Hematopoietic multipotent progenitor cell treated with erythropoietin and hydrocortisone succinate and interleukin-3 and kit ligand, for 17 days (in vitro differentiated cells): ENCODE measurements at places on chromosomes 6 and 20.

DNA sequence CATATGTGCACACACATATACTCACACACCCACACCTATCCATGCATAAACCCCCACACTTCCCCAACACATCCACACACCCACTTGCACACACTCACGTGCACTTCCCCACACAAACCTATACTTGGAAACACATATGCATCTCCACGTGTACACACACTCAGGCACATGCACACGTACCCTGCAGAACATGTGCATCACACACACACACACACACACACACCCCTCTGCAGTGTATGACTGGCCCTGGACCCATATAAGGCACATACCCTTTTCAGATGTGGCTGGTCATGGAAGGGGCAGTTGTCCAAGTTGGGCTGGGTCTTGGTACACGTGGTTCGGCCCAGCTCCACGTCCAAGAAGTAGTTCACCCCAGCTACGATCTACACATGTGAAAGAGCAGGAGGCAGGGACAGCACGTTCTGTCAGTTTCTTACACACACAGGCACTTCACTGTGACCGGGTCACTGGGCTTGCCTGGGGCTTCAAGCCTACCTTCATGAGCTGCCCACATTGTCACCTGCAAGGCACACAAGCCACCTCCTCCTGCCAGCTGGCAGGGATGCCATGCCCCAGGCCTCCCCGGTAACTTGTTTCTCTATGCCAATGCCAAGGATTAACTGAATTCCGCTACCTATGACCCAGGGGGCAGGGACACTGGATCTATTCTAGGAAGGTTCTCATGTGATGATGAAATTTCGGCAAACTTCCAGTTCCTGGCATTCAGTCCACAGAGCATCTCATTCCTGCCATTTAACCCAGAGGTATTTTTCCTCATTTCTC lies 2.6 kb downstream of the CST3 start:
- no peak for DNase-seq

GRCh38 chr6:125729983-125730382 lies 19.4 kb upstream of the HEY2 start:
- no peak for DNase-seq

GRCh38 chr6:4732691-4733315 lies 43.4 kb upstream of the CDYL start:
- peak; percentile 79 for DNase-seq

GRCh38 chr6:7153789-7154188 lies 46.0 kb downstream of the RREB1 start:
- DNase-seq: no peak

- DNase-seq: no peak
Measured at GRCh38 chr6:46323966-46324622, 153.3 kb upstream of the ENPP5 start.

- no peak for DNase-seq
Measured at GRCh38 chr6:115914098-115914497, 146.6 kb downstream of the FRK start.

DNA sequence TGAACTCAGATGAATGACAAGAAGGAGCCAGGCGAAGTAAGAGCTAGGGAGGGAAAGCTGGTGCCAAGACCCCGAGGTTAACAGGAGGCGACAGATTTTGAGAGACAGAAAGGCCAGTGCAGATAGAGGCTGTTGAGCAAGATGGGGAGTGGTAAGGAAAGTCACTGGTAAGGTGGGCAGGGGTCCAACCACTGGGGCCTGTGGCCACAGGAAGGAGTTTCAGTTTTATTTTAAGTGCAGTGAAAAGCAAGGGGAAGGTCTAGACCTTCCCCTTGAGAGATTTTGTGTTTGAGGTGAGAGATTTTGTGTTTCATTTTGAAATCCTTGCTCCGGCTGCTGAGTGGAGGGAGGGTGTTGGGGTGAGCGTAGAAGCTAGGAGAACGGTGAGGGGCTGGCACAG lies 41.8 kb upstream of the APCDD1L start:
- no peak for DNase-seq

DNA sequence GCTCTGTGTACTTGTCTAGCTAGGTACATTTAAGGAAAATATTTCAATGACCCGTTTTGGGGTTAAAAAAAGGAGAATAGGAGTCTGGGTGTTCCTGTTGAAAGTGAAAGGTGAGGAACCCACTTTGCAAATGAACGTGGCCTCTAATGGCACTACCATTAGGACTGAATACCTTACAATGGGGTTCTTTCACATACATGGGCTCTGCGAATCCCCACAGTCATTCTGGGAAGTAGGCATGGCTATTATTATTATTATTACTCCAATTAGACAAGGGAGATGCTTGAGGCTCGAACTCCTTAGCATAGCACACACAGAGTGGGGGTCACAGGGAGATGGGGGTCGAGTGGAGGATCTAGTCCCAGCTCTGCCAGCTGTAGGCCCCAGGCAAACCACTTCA lies 6.0 kb upstream of the DNMT3B start:
- DNase-seq: no peak

- DNase-seq: no peak
Measured at GRCh38 chr6:110034667-110035036, 56.5 kb downstream of the GPR6 start.

DNA sequence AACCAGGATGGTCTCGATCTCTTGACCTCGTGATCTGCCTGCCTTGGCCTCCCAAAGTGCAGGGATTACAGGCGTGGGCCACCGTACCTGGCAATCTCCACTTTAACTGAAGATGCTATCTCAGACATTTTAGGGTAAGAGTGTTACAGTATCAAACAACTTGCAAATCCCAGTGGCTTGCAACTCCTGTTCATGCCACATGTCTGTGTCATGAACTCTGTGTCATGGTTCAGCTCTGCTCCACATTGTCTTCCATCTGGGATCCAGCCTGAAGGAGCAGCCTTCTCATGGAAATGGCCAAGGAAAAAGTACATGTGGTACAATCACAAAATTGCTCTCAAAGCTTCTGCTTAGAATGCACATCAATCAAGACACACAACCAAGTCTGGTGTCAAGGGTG lies 114.9 kb downstream of the MAP3K5 start:
- DNase-seq: no peak

GRCh38 chr6:33075208-33075567 lies 602 bp upstream of the HLA-DPB1 start:
- no peak for DNase-seq
